Stomach (tissue), 19 donors: ENCODE measurements at places on chromosomes 2 and 18. TPM values are rescaled to one million over a fixed set of nuclear protein-coding genes. Genes with fewer than 3 reads are reported as not detected.

GRCh38 chr18:67143028-67143427 is 373.5 kb downstream of the DSEL start:
- DNase-seq: no peak

- no peak for DNase-seq
Measured at GRCh38 chr2:43041661-43042360, 184.6 kb downstream of the ZFP36L2 start.

GKN2 gene
- total RNA-seq: 181 TPM

- no peak for DNase-seq
Measured at GRCh38 chr2:108074946-108075345, 88.6 kb downstream of the SLC5A7 start.

- no peak for DNase-seq
Measured at GRCh38 chr2:38658613-38659012, 7.3 kb upstream of the GALM start.

SRBD1 gene
- total RNA-seq: 37.9 TPM

GRCh38 chr2:28378679-28379584 is 13.7 kb upstream of the FOSL2 start:
- DNase-seq: no peak

DNA sequence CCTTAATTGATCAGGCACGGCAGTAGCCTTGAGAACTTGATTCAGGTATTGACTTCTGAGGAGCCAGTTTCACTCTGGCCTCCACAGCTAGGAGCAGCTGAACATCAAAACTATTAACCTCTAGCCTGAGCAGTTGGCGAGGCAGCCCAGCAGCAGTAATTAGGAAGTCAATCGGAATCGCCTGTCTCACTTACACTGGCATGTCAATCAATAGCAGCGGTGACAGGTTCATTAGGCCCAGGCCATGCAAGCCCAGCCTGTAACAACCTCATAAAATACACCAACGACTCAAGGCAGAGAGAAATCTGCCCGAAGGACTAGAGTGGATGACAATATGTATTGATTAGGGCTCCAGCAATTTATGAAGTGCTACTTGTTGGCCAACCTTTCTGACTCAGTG is 255.4 kb upstream of the SKOR2 start:
- no peak for DNase-seq

- no peak for DNase-seq
Measured at GRCh38 chr2:233081731-233082221, 21.6 kb downstream of the INPP5D start.

DNA sequence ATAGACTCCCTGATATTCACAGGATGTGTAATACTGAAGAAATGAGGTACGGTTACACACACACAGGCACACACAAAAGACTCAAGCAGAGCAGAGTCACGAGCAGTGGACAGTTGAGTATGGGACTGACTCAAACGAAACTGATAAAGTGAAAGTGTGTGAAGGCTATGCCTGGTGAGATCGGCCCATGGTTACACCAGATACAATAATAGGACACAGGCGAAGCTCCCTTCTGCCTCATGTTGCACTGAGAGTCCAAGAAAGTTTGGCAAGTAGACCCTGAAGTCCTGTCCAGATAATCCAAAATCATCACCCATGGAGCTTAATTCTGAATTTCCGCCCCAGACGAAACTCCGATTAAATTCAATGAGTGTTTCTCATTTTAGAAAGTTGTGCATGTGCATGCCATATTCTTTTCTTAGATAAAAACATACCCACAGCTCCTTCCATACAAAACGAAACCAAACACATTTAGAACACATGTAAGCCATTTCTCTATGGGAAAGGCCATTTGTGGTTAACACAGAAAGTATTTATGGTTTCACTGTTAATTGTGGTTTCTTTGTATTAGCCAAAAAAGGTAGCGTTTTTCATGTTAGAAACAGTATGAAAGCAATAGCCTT is 567.6 kb downstream of the PLCL1 start:
- DNase-seq: no peak

RAB31 gene
- 50.0 TPM for total RNA-seq

MDH1B gene
- total RNA-seq: not detected

CRYBA2 gene
- total RNA-seq: not detected

- no peak for DNase-seq
Measured at GRCh38 chr2:2233171-2233826, 97.8 kb downstream of the MYT1L start.

GRCh38 chr2:197293252-197294007 is 17.1 kb downstream of the ANKRD44 start:
- no peak for DNase-seq

GRCh38 chr2:129459200-129459876 is 520.1 kb upstream of the RAB6C start:
- DNase-seq: peak; percentile 7

DNA sequence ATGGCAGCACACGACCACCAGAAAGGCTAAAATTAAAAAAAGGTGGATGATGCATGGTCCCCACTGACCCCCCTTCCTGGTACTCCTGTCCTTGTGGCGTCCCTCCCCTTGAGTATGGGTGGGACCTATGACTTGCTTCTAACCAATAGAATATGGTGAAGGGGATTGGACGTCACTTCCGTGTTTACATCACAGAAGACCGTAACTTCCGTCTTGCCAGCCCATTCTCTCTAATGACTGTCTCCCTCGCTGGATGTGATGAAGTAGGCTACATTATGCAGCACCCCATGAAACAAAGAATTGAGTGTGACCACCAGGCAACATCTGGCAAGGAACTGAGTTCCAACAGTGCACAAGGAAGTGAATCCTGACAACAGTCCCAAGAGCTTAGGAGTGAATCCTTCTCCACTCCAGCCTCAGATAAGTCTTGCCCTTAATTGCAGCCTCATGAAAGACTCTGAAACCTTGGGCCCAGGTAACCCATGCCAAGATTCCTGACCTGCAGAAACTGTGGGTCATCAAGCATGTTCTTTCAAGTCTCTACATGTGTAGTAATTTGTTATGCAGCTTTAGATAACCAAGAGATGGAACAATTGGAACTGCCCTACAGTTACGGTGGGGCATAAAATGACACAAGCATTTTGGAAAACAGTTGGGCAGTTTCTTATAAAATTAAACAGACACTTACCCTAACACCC is 80.1 kb upstream of the NPAS2 start:
- DNase-seq: no peak

- DNase-seq: no peak
Measured at GRCh38 chr2:179744401-179744800, 117.0 kb downstream of the ZNF385B start.

GRCh38 chr2:46701152-46701551 is 214.5 kb downstream of the MCFD2 start:
- no peak for DNase-seq

HRH4 gene
- not detected for total RNA-seq

DNA sequence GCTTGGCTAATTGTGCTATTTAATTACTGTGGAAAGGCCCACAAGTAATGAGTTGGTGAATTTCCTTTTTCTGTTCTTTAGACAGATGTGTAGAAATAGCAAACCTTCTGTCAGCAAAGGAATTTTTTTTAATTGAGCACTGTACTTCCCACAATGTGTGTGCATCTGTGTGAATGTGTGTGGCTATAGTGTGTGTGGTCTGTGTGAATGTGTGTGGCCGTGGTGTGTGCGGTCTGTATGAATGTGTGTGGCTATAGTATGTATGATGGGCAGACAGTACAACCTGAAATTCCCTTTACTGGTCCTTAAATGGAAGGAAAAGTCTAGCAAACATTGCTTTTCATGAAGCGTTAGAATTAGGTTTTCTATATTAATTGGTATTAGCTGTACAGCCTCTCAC is 203.5 kb upstream of the TPO start:
- no peak for DNase-seq

DTYMK gene
- total RNA-seq: 50.0 TPM

DPP10 gene
- total RNA-seq: 15.6 TPM

DNA sequence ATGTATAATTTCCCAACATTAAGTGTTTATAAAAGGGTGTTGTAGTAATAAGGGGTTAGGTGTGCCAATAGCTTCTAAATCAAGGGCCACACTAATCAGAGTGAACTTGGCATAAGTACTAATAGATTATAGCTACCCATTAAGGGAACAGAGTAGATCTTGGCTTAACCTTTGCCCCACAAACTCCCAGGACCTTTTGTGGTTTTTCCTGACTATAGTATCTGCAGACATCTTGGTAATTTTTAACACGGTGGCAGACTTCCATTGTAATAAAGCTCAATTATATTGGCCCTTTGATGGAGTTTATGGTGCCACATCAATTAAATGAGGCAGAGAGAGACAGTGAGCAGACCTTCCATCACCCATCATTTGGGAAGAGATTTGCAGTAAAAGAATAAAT is 358.5 kb upstream of the HNRNPA3 start:
- DNase-seq: no peak

DNA sequence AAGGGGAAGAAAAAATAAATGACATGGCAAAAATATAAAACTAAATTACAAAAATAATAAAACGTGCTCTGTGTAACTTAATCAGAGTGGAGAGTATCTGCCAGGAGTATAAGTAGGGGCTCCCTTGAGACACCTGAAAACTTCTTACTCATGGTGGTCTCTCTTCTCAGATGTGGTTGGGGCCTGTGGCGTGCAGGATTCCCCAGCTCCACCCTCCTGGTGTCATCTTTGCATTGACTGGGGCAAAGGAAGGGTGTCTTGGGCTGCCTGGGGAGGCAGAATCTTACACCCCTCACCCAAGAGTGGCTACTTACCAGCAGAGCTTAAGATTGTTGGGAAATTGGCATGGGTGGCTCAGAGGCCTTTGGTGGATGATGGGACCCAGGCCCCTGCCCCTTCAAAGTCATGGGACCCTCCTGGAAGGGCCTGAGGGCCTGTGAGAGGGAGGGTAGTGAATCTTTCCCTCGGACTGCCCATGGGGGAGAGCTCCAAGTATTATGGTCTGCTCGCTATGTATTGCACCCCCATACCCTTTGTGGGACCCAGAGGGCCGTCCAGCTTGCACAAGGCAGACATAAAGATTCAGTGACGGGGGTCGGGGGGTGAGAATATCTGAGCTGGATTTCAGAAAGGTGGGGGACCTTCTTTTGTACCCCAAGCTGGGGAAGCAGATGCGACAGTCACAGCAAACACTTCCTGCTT is 6.9 kb upstream of the TRAF3IP1 start:
- no peak for DNase-seq

DNA sequence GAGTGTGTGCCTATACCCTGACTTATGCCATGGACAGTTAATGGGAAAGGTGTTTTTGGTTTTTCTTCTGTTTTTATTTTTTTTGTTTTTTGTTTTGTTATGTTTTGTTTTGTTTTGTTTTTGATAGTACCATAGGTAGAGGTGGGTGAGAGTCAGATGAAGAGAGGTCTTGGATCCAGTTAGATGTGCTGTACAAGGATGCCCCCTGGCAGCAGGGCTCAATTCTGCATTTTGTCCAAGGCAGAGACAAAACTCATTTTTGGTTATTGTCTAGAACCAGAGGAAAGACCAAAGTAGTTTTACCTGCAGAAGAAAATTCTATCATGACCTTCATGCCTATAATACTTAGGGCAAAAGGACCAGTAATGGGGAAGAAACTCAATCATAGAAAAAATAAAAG is 48.5 kb downstream of the SLC5A7 start:
- no peak for DNase-seq

GRCh38 chr18:13241893-13242175 is 23.3 kb downstream of the LDLRAD4 start:
- no peak for DNase-seq

PID1 gene
- 32.7 TPM for total RNA-seq

DNA sequence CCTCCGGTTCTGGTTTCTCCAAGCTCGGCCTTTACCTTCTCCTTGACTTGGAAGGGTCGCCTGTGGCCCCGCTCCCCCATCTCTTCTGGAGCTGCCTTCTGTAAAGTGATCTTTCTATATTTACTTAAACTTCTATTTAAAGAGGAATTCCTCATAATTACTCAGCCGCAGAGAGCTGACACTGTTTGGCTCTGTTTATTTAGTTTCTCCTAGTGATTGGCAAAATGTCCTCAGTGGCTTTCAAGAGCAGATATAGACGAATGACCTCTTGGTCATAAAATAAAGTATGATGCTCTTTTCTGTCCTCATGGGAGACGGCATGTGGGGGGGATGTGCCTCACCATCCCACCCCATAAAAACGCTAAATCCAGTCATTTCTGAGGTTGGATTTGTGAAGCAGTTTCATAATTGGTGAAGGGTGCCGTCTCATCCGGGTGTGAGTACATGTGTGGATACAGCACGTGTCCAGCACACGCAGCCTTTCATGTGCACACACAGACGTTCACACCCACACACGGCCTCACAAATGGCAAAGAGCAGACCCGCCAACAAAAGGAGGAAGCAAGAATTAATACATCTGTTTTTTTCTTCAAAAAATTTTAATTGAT is 43.4 kb upstream of the SMAD7 start:
- no peak for DNase-seq

CNDP1 gene
- 0.72 TPM for total RNA-seq

GRCh38 chr2:156211318-156211717 is 121.2 kb downstream of the NR4A2 start:
- no peak for DNase-seq

DNA sequence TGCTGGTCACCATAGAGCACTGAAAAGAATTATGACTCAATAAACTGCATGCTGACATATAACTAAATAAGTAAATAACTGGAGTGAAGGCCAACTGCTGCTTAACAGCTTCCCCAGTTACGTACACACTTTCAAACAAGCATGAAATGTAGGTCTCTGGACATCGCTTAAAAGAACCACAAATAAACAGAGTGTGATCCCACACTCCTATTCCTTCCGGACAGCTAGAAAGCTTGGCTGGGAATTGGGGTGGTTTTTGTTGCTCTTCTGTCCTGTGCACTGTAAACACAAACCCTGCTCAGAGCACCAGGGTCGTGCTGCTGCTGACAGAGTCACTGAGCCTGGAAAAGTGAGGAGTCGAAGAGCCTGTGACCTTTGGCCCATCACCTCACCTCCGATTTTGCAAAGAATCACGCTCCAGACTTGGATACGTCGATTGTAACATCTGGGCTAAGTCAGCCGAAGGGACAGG is 162.7 kb upstream of the NT5C1B start:
- DNase-seq: no peak

- no peak for DNase-seq
Measured at GRCh38 chr2:6820903-6821584, 44.7 kb downstream of the CMPK2 start.

GKN1 gene
- total RNA-seq: 380 TPM

LHCGR gene
- not detected for total RNA-seq

DNA sequence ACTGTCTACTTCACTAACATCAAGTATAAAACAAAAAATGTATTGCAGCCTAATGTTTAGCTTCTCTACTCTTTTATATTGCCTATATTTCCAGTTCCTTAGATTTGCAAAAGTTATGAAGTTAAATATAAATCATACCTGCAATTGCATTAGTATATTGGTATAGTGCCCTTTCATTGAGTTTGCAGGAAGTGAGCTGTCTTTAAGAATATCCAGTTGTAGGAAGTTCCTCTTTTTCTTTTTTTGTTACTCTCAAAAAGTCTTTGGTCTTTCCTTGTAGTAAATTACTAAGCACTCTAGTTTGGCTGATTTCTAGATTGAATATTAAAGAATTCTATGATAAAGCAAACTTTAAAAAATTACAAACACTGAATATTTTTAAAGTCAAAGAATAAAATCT is 71.3 kb upstream of the FN1 start:
- DNase-seq: no peak
